ENCODE measurements at places on chromosomes 13 and 19.

DNA sequence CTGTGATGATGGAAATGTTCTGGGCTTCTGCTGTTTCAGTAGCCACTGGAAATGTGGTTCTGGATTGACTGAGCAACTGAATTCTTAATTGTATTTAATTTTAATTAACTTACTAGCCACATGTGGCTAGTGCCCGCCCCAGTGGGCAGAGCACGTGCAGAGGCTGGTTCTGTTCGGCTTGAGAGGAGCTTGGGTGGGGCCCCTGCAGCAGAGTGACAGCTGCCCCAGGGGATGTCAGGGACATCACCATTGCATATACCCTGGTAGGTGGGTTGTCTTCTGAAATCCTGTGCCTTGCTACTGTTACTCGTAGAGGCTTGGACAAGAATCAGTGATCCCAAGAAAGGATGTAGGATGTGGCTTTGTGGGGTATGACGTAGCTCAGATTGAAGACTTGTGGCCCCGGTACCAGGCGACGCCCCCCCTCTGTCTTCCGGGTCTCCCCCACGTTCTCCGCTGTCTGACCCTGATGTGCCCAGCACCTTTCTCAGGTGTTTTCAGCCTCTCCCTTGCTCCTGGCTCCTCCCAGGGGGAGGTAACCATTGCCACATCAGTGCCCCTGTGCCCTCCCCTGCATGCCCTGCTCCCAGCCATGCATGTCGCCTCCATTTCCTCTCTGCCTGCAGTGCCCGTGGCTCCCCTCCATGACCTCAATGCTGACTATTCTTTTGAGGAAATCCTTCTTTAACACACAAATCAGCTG is 102.6 kb upstream of the RNF113B start:
- DNase-seq, result no peak

DNA sequence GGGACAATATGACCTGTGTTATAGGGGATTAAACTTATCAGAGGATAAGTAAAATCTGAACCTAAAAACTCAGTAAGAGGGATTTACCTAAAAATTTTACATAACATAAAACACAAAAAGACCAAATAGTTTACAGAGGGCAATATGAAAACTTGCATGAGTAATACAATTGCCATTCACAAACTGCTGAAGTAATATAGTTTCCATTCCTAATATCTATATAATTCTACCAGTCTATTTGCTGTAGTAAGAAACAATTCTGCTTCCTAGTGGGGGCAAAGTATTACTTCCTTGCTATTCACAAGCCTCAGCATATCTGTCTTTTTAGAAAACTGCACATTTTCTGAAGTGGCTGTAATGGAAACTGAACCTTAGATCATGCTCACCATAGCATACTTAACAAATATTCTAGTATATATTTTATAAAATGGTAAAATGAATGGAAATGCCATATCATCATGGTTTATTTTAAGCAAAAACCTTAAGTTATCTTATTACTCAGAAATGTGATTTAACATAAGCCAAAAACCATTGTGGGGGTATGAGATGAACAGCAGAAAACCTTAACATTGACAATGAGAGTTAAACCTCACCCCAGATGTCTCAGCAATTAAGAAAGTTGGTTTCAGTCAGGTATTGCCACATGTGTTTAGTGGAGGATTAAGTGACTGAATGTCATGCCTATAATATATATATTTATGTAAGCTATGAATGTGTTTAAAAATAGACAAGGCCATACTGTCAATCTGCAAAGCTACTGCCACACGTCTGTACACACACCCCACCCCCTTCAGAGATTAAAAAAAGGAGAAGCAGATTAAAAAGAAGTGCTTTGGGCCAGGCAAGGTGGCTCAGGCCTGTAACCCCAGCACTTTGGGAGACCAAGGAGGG is 136.8 kb downstream of the MIPEP start:
- no peak for DNase-seq

DNA sequence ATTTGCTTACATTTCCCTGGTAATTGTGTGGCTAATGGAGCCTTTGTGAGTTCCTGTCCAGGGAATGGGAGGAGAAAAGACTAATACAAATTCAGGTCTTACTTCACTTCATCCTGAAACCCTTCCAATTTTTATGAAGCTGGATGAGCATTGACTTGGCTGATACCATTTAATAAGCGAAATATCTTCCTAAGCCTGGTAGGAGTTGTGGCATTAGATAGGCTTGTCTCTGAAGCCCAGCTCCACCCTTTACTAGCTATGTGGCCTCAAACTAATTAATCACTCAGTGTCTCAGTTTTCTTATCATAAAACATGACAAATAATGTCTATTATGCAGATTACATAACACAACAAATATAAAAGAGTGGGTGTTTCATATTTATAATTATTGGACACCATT is 106.3 kb downstream of the FGF9 start:
- no peak for DNase-seq

GRCh38 chr13:74221752-74222151 is 87.5 kb upstream of the KLF12 start:
- DNase-seq, result no peak

DNA sequence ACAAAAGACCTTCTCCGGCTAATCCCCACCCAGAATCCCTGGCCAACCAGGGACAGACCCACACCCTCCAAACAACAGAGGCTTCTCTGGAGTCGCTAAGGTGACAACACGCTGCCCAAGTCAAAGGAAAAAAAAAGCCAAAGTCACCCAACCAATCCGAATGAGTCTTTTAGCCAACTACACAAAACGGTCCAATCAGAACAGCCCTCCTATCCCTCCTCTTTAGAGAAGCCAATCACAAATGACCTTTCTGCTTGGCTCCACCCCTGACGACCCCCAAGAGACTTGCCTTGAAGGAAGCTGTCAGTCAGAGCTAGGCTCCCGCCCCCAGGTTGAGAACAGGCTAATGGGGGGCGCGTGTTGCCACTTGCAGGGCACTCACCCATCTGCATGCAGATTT is 6.6 kb upstream of the FBXW9 start:
- no peak for DNase-seq

GRCh38 chr19:1309977-1310852 is 24.5 kb downstream of the EFNA2 start:
- no peak for DNase-seq
